T-helper 2 cell (primary cell): ENCODE measurements at places on chromosomes 13 and 19.

DNA sequence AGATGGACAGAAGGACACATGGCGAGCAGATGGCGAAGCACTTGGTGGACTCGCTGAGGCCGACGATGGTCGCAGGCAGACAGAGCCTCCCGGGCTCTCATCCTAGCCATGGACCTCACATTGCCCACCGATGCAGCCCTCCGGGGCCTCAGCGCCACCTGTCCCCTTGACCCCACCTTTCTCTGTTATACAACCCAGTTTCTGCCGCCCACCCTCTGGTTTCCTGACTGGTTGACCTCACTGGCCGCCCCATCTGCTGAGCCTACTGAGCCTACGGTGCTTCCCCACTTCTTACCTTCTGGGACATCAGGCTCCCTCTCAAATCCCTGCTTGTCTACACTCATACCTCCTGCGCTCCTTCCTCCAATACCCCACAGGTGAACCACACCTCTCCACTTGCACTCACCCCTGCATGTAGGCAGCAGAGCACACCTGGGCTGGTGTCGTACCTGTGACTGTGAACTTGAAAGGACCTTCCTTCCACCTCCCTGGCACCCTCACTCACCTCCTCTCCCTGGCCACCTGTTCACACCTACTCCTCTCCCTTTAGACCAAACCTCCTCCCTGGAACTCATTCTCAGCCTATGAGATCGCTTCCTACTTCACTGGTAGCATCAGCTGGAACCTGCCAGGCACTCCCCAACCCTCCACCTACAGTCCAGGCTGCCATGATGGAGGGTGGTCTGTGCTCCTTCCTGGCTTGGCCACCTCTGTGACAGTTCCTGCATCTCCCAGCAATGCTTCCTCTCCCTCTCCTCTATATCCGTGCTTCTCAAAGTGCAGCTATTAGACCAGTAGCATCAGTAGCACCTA is 36.1 kb downstream of the HPN start:
- no peak for DNase-seq

GRCh38 chr13:44471686-44472085 is 98.1 kb downstream of the SERP2 start:
- DNase-seq, result no peak

- no peak for DNase-seq
Observed at GRCh38 chr13:30097701-30098100, 209.7 kb downstream of the KATNAL1 start.

- DNase-seq, result no peak
Observed at GRCh38 chr13:90315061-90315460, 1032.4 kb upstream of the MIR17HG start.

- DNase-seq, result no peak
Observed at GRCh38 chr19:29745253-29745652, 30.2 kb upstream of the C19orf12 start.
